CD4-positive, alpha-beta T cell treated with Interleukin-12 subunit alpha and Interleukin-12 subunit beta, for 1 hour (primary cell): ENCODE measurements at places on chromosomes 6 and 20.

- DNase-seq = no peak
These were observed 70.2 kb upstream of the ADGRF1 start for GRCh38 chr6:47112317-47112716.

GRCh38 chr6:20877008-20877937 is 343.0 kb downstream of the CDKAL1 start:
- no peak for DNase-seq

GRCh38 chr6:586553-586952 is 70.3 kb downstream of the HUS1B start:
- DNase-seq = no peak

DNA sequence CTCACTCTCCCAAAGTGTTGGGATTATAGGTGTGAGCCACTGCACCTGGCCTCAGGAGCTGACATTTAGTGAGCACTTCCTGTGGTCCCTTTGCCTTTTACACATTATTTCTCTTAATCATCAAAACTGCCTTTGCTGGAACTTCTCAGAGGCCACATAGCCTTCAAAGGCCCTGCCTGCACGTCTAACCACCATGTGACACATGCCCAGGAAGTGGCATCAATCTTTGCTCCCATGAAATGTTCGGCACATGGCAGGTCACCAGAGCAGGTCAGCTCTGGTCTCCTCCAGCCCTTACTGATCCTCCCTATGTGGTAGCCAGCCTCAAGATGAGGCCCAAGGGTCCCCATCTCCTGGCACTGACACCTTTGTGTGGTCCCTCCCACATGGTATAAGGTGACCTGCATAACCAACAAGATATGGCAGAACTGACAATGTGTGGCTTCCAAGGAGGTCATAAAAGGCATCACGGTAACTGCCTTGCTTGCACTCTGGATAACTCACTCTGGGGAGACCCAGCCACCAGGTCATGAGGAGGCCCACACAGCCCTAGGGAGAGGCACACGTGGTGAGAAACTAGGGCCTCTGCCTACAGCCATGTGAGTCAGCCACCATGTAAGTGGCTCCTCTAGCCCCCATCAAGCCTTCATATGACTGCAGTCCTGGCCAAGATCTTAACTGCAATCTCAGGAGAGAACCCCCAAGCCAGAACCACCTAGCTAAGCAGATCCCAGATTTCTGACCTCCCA is 28.8 kb upstream of the HMGA1 start:
- no peak for DNase-seq

DNA sequence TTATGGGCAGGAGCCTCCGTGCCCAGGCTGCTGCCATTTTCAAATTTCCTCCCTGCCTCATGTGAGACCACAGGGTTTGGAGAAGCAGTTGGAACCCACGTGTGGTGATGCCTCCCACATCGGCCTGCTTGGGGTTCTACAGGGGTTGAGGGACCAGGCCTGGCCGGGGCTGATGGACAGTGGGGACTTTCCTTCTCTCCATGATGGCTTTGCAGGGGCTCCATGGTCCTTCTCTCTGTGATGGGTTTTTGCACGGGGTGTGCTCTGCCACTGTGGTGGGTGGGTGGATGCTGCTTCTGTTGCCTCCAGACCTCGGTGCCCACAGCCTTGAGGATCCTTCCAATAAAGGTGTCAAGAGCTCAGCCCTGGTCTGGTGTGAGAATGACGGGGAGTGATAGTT is 54.4 kb downstream of the ADNP start:
- no peak for DNase-seq

DNA sequence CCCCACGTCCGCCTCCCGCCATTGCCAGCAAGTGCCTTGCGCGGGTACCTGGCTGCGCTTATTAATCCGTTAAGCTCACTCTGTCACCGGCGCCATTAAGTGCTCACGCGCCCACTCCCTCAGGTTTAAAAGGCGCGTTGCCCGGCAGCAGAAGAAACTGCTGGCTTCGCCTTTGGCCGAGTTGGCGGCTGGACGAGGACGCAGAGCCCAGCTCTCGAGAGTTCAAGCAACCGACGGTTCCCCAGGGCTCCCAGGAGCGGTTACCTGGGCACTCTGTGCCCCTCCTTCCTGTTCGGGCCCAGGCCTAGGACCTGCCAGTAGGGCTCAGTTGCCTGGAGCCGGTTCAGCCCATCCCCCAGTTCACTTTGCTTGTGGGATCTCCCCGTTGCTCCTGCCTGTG is at the start of gene GGTLC1:
Gene GGTLC1 (minus strand): TSS at position 219 of the 400 bp plus-strand sequence. CDS start 2,168 bp downstream, outside the sequence.
- DNase-seq = no peak

DNA sequence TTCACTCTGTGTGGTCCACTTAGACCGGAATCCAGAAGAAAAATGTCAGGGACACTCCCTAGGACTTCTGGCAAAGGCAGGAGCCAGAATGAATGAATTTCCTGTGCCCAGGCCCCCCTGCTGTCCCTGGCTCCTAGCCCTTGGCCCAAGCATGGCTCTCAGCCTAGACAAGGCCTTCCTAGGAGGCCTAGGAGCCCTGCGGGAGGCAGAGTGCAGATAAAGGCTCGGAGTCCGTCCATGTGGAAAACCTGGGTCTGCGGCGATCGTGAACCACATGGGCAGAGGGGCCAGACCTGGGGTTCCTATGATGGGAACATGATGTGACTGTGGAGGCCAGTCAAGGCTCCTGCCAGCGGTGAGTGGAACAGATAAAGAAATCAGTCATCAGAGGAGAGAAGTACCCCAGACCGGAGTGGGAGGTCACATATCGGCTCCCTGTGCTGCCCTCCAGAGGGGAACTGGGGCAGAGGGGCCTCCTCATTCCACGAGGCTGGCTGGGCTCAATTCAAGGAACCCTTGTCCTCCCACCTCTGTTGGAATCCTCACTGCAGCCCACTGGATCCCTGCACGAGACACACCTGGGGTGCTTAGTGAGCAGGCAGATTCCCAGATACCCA is 5.9 kb upstream of the VSTM2L start:
- no peak for DNase-seq

- DNase-seq = no peak
These were observed 1.5 kb upstream of the EFHC1 start for GRCh38 chr6:52418606-52419005.

DNA sequence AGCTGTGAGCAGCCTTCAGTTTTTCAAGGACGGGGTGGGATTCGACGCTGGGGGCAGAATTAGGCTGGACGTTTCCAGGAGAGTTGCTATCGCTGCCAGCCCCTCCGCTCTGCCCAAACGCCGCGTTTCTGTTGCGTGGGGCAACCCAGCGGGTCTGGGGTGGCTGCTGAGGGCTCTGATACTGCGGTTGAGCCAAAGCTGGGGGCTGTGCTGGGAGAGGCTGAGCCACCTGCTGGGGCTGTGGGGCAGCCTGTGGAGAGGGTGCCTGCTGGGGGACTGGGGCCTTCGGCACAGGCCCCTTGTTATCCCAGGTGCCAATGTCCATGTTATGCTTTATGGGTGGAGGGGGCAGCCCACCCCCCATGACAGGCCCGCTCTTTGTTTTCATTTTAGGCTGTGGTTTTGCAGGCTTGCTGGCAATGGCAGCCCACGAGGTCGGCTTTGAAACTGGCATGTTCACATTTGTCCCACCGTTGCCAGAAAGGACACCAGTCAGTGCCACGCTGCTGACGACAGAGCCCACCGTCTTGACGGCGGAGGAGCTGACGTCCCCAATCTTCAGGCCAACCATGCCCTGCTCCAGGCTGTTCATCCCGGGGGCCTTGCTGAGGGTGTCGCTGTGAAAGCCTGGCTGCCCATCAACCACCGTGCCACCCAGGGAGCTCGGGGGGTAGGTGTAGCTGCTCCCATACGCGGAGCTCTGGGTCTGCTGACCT is 13.0 kb downstream of the YTHDF1 start:
- DNase-seq = no peak

DNA sequence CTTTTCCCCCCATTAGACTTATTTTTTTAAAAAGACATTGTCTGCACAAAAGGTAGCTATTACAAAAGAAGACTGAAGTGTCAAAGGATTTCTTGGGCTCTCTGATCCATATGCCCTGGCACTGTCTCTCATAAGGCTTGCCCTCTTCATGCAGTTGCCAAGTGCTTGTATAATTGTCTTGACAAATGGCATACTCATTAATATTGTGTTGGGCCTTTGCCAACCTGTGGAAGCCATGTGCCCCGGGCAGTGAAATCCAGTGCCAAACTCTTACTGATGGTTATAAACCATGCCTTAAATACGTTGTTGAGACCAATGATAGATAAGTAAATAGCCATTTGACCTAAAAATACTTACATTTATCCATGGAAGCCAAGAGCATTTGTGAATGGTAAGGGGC is 98.1 kb downstream of the FARS2 start:
- no peak for DNase-seq

DNA sequence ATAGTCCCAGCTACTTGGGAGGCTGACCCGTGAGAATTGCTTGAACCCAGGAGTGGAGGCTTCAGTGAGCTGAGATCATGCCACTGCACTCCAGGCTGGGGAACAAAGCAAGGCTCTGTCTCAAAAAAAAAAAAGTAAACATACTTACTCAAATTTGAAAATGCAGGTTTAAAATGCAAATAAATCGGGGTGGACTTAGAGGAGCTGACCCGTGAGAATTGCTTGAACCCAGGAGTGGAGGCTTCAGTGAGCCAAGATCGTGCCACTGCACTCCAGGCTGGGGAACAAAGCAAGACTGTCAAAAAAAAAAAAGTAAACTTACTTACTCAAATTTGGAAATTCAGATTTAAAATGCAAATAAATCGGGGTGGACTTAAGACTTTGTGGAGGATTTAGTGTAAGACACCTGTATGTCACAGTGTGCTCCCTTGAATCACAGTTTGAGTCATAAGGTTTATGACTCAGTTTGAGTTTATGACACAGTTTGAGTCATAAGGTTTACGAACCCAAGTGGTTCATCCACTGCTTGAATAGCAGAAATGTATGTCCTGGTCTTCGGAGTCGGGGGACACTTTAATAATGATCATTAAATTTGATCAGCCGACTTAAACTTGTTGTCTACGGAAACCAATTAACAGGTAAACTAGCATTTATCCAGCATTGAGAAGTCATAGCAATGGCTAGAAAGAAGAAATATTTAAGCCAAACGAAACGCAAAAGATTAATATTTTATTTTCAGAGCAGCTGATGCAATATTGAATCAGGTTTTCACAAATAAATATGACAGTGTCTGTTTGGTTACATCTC is 6.8 kb upstream of the MRPS10 start:
- DNase-seq = no peak

- no peak for DNase-seq
These were observed 198.2 kb downstream of the ARID1B start for GRCh38 chr6:156975414-156975813.
